Stimulated activated CD8-positive, alpha-beta memory T cell treated with anti-CD3 and anti-CD28 coated beads, Interleukin-7, amount 100 ng/mL, for 1 hour (primary cell): ENCODE measurements at places on chromosomes 3 and 15.

GRCh38 chr15:52144656-52145178 is 32.1 kb upstream of the BCL2L10 start:
- DNase-seq: no peak

DNA sequence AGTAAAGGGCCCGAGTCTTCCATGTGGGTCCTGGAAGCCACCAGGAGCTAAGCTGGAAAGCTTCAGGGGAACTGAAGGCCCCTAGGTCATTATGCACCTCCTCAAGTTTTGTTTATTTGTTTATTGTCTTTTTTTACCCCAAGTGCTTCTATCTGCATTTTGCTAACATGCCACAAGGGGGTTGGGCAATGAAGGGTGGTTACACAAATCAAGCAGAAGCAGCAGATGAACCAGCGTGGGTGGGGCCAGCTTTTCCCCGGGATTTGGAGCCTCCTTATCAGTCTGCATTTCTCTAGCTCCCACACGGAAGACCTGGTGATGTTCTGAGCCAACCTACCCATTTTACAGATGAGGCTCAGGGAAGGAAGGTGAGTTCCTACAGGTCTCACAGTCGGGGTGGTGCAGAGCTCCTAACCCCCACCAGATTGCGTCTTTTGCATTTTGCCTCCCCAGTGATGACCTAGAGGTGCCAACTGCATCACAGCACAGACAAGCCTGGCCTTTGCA is 16.8 kb downstream of the TMC3 start:
- DNase-seq: no peak

DNA sequence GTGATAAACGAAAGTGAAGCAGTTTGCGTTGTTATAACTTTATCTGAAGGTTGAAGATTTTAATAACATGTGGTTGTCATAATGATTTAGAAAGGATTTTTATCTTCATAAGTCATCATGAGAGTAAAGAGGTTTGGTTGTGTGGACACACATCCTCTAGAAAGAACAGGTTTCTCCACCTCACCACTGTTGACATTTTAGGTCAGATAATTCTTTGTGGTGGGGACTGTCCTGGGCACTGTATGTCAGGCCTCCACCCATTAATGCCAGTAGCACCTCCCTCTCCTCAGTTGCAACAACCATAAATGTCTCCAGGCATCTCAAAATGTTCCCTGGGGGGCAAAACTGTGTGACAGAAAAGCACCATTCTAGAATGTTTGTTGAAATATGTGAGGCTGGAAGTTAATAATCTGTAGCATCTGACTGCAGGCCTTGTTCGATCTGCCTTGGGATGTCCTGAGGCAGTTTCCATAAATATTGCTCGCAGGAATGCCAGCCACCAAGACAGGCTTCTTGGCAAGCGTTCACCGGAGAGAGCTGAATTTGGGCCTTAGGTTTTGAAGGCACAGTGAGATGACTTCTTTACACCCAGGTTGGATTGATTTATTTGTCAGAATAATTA is 100.1 kb downstream of the ADAMTSL3 start:
- DNase-seq: no peak

GRCh38 chr3:197507081-197507480 is 48.7 kb downstream of the BDH1 start:
- no peak for DNase-seq

GRCh38 chr3:70400194-70400593 is 87.8 kb upstream of the MDFIC2 start:
- DNase-seq: no peak

GRCh38 chr15:54304321-54304720 is 326.1 kb downstream of the UNC13C start:
- no peak for DNase-seq

GRCh38 chr3:134228479-134228878 is 22.2 kb downstream of the RYK start:
- DNase-seq: no peak
